Activated naive CD4-positive, alpha-beta T cell (primary cell): ENCODE measurements at places on chromosomes 3 and 15.
A peak's percentile ranks its signal among the peaks of the same experiment; 100 is the strongest.

- no peak for DNase-seq
These were observed 62.6 kb downstream of the AKAP13 start for GRCh38 chr15:85443046-85443445.

GRCh38 chr3:88988906-88989305 lies 118.5 kb upstream of the EPHA3 start:
- no peak for DNase-seq

DNA sequence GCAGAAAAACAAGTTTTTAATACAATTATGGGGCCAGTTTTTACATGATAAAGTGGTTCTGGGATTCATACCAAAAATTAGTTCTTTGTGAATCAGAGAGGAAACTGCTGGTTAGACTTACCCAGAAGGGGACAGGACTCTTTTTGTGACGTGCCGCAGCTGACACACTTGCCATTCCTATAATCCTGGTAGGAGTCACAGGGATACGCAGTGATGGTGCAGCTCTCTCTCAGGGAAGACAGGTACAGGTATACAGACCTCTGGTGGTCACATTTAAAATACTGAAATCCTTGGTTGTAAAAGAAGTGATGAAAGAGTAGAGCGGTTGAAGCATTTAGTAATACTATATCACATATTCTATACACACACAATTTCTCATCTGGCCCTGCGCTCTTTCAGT lies 20.2 kb upstream of the TMEM41A start:
- DNase-seq: no peak

DNA sequence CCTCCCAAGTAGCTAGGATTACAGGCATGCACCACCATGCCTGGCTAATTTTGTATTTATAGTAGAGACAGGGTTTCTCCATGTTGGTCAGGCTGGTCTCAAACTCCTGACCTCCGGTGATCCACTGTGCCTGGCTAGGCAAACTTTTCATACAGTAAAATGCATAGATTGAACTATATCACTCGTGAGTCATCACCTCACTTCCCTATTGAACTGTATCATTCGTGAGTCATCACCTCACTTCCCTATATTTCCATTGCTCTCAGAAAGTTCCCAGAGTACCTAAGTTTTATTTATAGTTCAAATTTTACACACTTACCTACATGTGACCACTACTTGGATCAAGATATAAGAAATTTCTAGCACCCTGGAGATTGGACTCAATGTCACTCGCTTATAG lies 73.6 kb upstream of the ACAD9 start:
- no peak for DNase-seq

- DNase-seq: no peak
These were observed 11.9 kb downstream of the CXCR6 start for GRCh38 chr3:45955017-45955647.

DNA sequence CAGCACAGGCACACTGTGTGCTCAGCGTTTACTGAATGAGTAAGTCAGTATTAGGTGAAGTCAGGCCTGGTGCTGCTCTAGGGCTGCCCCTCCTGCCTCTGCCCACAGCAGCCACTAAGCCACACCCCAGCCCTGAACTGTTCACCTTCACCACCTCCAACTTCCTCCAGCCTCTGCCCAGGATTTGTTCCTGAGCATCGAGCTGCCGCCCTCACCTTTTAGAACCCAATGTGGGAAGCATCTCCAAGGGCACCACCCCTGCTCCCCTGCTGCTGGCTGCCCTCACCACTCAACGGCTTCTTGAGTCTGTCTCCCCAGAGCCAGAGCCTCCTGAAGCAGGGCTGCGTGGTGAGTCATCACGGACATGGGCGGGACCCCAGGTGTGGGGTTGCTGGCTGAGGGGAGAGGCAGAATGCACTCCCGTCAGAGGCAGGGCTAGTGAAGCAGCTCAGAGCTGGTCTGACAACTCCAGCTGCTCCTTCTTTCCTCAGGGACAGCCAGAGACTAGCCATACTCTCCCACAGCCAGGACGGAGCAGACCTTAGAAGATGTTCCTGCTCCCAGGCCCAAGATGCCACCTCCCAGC lies 5.8 kb downstream of the HYAL2 start:
- no peak for DNase-seq

DNA sequence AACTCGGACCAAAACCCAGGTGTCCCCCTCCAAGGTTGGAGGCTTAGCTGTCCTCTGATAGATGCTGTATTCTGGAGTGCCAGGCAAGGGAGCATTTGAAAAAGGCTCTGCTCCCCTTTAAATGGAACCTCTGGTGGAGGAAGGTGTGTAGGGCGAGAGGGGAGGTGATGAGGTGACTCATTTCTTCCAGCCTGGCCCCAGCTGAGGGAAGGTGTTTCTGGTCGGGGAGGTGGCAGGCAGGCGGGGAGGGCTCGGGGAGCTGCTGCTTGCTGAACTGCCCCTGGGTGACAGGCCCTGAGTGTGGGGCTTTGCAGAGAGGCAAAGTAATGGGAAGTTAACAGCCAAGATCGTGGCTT lies 18.8 kb downstream of the PSTPIP1 start:
- peak; percentile 64 for DNase-seq

- no peak for DNase-seq
These were observed 113.5 kb downstream of the GHSR start for GRCh38 chr3:172334671-172335207.

GRCh38 chr15:34609102-34610057 lies 25.9 kb upstream of the GOLGA8B start:
- DNase-seq: no peak

DNA sequence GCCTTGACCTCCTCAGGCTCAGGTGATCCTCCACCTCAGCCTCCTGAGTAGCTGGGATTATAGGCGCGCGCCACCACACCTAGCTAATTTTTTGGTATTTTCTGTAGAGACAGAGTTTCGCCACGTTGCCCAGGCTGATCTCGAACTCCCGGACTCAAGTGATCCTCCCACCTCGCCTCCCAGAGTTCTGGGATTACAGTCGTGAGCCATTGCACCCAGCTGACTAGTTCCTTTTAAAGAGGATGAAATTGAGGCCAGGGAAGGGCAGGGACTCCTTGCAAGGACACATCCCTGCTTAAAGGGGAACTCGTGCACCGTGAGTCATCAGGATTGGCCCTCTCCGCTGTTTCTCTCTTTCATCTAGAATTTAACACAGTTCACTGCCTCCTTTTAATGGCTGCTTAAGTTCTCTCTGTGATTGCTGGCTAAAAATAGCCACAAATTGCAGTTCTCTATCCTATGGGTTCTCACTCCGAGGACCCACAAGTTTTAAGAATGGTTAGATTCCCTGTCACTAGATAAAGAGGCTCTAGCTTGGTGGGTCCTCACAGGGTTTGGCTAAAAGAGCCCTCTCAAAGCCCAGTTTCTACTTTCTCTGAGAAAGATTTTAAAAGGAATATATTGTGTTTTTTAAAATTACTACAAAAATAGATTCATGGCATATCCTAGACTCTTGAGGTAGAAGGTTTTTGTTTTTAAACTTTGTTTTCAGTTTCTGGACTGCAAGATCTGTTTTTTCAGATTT lies 1.4 kb downstream of the CRTAP start:
- DNase-seq: no peak

- DNase-seq: no peak
These were observed 183.6 kb downstream of the NSMCE3 start for GRCh38 chr15:29086001-29086400.

DNA sequence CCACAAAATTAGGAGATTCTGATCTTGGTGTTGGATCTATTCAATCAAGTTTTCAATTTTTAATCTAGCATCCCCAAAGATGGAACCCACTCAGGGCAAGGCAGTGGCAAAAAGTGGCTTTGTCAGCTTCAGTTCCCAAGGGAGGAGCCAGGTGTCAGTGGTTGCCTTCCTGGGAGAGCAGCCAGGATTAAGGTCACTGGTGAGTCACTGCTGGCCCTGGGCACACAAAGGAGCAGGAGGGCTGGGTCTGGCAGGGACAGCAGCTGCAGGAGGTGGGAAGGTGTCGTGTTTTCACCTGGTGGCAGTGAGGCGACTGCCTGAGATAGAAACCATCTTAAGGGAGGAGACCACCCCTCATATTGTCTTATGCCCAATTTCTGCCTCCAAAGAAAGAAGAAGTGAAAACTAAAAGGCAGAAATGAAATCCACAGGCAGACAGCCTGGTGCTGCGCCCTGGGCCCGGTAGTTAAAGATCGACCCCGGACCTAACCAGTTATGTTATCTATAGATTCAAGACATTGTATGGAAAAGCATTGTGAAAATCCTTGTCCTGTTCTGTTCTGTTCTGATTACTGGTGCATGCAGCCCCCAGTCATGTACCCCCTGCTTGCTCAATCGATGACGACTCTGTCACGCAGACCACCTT lies 5.9 kb upstream of the KLHL25 start:
- no peak for DNase-seq

DNA sequence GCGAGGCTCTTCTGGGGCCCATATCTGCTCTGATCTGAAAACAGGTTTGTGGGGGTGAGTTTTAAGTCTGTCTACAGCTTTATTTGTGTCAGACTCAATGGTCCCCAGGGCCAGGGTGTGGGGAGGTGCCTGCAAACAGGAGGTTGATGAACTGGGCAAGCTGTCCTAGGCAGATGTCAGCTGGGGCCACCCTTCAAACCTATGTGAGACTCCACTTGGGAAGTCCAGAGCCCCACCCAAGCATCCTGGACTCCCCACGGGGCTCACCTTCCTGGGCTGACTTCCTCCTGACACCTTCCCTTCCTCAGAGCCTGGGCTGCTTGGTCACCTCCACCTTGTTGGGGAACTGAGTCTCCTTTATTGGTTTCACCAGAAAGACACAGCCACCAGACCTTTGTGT lies 8.6 kb upstream of the LYSMD4 start:
- no peak for DNase-seq
